Urinary bladder (tissue), 4 donors: ENCODE measurements at places on chromosomes 12 and 14. TPM values are rescaled to one million over a fixed set of nuclear protein-coding genes. Genes with fewer than 3 reads are reported as not detected.

DNA sequence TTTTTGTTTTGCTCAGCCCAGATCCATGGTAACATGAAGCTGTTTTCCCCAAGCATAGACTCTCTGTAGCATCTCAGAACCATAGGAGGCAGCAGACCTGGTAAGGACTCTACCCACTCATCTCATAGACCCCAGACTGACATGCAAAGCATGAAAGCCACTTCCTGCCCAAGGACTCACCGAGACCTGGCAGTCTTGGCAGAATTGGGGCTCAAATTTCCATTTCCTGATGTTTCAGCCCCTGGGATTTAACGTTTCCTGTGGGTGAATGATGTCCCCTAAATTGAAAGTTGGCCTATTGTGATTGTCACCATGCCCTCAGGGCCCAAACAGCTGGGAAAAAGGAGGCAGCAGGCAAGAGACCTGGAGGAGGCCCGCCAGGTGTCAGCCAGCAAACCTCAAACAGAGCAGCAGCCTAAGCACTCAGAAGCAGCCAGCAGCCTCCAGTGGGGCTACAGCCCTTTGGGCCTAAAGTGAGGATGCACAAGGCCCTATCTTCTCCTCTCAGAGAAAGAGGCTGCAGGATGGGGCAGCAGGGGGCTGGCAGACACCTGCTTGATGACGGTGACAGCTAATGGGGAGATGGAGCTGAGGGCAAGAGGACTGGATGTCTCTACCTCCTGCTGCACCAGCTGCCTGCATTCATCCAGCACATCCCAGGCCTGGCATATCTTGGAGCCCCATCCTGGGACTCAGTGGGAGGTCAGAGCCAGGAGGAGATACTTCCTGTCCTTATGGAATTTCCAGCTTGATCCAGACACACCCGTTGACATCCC, 8.5 kb downstream of the KRT85 start:
- no peak for DNase-seq

SCN8A gene
- total RNA-seq, result 2.6 TPM

PLCZ1 gene
- total RNA-seq, result not detected

LPCAT3 gene
- 20.7 TPM for total RNA-seq

HAL gene
- not detected for total RNA-seq

DNA sequence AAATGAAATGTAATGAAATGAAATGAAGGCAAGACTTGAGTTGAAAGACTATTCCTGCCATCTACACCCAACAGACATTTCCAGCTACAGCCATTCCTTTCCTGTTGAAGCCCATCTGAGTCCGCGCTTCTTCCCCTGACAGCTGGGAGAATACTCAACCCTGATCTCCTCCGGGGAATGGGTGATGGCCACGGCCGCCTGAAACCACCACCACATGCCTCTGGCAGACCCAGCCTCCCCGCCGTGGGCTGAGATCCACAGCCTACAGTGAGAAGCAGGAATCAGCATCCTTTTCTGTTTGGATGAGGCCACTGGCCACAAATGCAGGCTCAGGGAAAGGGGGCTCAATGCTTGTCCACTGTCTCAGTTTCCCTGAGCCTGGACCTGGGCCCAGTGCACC, 130.3 kb downstream of the NCOR2 start:
- no peak for DNase-seq

ACOT6 gene
- total RNA-seq, result not detected

DNA sequence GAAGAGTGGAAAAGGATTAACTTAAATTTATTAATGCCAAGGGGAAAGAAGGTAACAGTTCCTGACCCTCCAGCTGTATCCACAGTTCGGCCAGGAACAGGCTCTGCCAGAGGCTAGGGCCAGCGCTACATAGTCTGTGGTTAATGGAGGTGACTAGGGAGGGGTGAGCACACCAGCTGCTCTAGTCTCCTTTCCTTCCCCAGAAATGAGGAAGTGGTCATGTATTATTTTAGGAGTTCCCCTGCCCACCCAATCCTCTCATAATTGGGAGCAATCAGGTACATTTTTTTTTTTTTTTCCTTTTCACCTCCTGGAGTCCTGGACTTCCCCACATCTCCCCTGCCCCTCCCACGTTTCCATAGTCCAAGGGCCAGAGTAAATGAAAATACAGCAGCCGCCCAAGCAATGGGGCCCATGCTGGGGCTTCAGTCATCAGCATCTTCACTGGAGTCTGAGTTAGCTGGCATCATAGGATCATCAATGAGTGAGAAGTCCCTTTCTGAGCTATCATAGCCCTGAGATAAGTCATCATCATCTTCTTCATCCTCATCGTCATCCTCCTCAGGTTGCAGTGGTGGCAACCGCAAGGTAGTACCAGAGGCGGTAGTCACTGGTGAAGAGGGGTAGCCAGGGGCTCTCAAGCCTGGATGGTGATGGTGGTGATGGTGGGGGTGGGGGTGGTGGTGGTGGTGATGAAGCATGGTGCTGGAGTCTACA, 1.5 kb upstream of the SUPT16H start:
- DNase-seq, result no peak

GRCh38 chr12:103314786-103315185, 181.0 kb downstream of the C12orf42 start:
- DNase-seq, result no peak
